ENCODE measurements at places on chromosomes 11 and 22.

DNA sequence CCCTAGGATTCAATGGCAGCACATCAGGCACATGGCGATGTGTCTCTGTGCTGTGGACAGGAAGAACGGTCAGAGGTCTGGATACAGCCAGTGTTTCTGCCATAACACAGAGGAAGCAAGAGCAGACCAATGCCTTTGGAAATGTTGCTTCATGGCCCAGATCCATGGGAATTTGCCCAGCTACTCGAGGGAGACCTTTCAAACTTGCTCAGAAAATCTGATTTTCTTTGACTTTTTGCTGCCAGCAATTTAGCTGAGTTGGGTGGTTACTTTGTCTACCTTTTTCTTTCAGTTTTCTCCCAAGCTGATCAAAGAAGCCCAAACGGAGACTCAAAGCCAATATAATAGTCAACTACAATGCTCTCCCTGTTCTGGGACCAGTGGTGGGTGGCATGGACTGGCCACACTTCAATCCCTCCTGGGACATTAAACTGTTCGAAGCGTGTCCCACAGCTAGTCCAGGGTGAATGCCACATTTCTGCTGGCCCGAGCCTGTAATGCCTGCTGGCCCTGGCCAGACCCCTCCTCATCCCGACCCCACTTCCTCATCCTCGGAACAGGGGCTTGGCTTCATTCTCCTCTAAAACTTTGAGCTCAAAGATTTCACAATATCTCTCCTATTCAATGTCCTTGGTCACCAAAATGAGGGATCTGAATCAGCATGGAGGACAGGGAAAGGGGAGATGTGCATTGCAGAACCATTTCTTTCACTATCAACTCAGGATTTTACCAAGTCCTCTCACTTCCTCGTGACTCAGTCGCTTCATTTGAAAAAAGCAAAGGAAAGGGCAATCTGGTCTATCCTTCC, 93.3 kb downstream of the ABTB2 start:
- no peak for DNase-seq

GRCh38 chr22:37313376-37314314, 31.3 kb downstream of the CYTH4 start:
- DNase-seq: no peak

GRCh38 chr11:62443390-62444235, 24.8 kb downstream of the SCGB1A1 start:
- no peak for DNase-seq

- DNase-seq: no peak
Observed at GRCh38 chr11:57100638-57101331, 81.0 kb upstream of the LRRC55 start.

- no peak for DNase-seq
Observed at GRCh38 chr11:37533087-37533486, 935.1 kb upstream of the RAG2 start.

GRCh38 chr22:28581016-28581415, 98.6 kb downstream of the TTC28 start:
- DNase-seq: no peak

DNA sequence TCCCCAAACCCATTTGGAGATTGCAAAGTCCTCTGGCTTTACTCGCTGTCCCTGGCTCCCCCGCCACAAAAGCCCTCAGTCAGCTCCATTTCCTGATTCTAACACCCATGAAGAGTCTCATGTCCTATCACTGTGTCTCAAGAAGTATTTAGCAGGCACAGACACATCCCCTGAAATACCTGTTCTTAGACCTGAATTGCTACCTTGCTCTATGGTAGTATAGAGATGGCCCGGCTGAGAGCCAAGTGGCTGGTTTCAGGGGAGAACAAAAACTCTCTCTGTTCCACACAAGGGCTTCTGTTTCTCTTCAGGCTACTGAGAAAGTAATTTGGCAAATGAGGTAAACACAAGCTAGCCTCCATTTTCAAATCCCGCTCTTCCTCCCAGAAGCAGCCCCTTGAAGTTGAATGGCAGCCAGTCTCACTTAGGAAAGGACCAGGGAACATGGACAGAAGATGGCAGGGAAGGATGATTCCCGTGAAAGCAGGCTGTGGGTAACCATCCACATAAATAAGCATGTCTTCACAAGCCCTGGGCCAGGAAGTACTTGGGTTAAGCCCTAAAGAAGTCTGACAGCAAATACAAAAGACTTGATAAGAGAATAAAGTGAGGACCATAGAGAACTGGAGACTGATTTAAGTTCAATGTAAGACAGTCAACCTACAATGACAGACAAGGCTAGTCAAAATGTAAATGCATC, 137.8 kb downstream of the C11orf58 start:
- no peak for DNase-seq

DNA sequence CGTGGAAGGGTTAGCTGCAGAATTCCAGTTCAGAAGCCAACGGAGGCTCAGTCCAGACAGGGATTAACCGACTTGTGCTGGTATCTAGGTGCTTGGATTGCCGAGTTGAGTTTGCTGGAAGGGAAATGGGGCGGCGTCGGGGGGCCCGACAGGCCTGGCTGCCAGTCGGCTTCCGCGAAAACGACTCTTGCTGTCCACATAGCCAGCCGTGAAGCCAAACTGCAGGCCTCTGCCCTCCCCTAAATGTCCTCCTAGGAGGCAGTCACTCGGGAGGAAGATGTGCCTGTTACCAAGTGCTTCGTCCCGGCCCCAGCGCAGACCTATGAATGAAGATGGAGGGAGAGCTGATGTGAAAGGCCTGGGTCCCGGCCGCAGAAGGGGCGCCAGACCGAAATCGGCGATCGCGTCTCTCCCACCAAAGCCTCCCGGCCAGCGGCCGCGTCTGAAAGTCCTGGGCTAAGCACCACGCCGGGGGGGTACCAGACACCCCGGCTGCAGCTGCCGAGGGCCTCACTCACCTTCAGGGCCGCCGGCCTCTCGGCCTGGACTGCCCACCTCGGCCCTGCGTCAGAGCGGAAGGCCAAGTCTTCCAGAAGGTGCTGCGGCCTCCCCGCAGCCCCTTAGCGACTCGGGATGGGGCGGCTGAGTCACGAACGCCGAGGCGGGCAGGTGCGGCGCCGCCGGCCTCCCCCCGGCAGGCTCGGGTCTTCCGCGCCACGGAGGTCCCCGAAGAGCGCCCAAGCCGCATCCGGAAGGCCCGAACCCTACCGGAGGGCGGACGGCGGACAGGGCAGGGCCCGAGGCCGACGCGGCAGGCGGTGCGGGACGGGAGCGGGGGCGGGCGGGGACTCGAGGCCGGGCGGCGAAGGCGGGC, 7.5 kb downstream of the DPAGT1 start:
- DNase-seq: no peak

GRCh38 chr11:64342869-64343745, 3.1 kb downstream of the CCDC88B start:
- DNase-seq: no peak

DNA sequence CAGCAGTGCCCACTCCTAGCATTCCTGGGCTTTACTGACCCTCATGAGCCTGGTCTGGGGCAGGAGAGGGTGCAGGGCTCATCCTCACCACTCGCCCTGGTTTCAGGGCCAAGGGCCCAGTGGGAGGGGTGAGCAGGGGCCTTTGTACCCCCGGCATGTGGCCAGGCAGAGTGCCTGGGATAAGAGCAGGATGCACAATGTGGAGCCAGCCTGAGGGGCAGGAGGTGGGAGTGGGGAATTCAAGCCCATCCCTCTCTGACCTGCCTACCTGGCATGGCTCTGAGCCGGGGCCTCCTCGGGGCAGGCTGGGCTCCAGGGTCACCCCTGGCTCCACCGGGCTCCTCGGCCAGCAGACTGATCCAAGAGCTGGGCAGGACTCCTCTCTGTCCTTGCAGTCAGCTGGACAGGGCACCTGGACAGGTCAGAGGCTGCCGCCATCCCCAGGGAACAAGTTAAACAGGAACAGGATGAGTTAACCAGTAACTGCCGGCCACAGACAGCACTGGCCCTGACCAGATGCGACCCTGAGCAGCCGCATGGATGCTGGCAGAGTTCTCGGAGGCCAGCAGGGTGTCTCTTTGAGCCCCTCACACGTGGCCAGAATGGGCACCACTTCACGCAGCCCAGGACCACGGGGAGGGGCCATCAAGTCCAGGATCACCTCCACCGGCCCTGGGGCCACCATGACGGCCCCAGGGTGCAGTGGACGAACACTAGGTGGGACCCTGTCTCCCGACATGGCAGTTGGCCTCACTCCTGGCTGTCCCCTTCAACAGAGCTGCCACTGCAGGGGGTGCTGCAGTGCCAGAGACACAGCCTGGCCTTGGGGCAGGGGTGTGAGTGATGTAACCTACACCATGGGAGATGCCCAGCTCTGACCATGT, 5.0 kb downstream of the SIGIRR start:
- no peak for DNase-seq

GRCh38 chr11:36073411-36074203, 129.7 kb downstream of the LDLRAD3 start:
- DNase-seq: no peak

DNA sequence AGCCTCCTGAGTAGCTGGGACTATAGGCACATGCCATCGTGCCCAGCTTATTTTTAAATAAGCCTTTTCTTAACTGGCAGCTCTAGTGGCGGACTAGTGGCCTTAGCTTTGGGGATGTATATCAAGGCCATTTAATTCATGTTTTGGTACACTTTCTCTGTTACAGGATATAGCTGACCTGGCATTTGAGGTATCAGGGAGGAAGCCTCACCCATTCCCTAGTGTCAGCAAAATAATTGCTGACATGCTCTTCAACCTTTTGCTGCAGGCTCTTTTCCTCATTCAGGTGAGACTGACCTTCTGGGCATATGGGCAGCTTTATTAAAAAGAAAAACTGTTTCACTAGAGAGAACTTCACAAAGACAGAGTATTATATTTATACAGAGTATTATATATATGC, 9.5 kb downstream of the EI24 start:
- DNase-seq: no peak

DNA sequence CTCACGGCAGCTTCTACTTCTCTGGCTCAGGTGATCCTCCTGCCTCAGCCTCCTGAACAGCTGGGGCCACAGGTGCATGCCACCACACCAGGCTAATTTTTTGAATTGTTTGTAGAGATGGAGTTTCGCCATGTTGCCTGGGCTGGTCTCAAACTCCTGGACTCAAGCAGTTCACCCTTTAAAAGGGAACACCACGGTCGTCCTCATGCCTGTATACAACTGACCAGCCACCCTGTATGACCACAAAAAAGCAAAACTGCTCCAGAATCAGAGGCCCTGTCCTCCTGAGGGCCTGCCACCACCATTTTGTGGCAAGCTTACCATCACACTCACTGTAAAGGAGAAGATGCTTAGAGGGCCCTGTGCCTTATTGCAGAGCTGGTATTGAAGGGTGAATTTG, 2.2 kb downstream of the GLB1L3 start:
- no peak for DNase-seq

GRCh38 chr22:45608763-45609180, 62.9 kb upstream of the ATXN10 start:
- DNase-seq: no peak

DNA sequence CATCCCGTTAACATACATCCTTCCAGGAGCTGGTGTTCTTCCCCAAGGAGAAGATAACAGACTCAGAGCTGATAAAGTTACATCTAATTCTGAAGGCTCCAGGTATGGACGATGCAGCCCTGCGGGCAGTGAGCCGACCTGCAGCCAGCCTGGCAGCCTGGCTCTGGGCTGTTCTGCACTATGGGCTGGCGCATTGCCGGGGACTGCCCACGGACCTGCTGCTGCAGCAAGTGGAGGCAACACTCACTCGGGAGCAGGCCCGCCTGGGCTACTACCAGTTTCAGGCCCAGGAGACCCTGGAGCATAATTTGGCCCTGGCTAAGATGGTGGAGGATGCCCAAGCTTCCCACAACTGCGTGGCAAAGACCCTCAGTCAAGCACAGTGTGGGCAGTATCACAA, 39.7 kb downstream of the RRP8 start:
- no peak for DNase-seq

- DNase-seq: no peak
Observed at GRCh38 chr11:76321820-76322524, 59.0 kb downstream of the THAP12 start.

All from neural crest cell (in vitro differentiated cells).